ENCODE measurements at places on chromosomes 5 and 9.

DNA sequence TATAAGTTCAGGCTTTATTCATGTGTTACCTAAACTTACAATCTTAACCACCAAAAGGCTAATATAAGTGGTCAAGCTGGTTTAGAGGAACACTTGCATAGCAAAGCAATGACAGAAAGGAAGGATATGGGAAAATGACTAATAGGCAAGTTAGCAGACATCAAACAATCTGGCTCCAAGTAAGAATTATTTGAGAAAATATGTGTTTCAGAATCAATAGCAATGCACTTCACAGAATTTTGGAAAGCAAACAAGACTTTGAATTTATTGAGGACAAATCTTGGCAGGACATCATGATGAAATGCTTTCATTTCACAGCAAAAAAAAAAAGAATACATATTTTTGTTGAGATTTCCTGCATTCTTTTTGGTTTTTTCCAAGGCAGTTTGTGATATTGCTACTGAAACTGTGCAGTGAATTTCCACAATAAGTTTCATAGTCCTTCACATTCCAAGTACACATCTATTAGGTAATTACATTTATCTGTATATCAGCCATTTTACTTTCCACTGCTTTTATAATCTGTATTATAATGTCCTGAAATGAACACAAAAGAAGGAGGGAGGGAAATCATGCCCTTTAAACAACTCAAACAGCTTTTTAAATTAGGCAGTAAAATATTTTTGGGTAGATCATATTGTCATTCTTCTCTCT lies 417.9 kb downstream of the NR2F1-AS1 start:
- DNase-seq, result peak; percentile 89

GRCh38 chr5:124795829-124796228 lies 49.4 kb upstream of the ZNF608 start:
- DNase-seq, result no peak

DNA sequence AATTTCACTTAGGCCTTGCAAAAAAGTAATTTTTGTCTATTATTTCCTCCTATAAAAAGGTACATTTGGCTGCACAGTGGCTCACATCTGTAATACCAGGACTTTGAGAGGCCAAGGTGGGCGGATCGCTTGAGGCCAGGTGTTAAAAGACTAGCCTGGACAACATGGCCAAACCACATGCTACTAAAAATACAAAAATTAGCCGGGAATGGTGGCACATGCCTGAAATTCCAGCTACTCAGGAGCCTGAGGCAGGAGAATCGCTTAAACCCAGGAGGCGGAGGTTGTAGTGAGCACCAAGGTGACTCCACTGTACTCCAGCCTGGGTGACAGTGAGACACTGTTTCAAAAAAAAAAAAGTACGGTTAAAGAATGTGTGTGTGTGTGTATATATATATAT lies 15.7 kb downstream of the NUP155 start:
- DNase-seq, result no peak

GRCh38 chr5:129046151-129046550 lies 48.4 kb upstream of the ISOC1 start:
- no peak for DNase-seq

GRCh38 chr5:56142233-56142613 lies 90.9 kb downstream of the ANKRD55 start:
- DNase-seq, result no peak

DNA sequence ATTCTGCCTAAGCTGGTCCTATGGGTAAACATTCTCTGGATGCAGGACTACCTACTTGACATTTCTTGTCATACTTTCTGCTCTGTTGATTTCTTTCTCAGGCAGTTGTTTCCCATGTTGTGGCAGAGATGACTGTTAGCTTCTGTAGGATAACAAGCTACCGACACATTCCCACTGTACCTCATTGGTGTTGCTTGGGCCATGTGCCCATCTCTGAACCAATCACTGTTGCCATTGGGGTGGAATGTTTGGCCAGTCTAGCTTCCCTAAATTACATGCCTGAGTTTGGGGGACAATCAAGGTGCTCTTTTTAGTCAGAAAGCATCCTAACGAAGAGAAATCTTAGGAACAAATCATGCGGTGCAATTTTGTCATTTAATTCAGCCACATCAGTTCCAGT lies 212.0 kb downstream of the KDM4C start:
- DNase-seq, result no peak

DNA sequence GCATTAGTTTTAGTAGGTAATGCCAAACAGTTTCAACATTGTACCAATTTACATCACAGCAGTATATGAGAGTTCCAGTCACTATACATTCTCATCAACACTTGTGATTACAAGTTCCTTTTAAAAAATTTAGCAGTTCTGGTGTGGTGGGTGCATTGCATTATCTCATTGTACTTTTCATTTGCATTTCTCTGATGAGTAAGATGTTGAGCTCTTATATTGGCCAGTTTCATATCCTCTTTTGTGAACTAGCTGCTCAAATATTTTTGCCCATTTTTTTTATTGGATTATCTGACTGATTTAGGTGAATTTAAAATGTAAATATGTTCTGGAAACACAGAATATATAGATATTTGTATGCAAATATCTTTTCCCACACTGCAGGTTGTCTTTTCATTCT lies 160.9 kb upstream of the NR3C1 start:
- DNase-seq, result no peak

GRCh38 chr5:95417971-95418370 lies 26.8 kb downstream of the FAM81B start:
- DNase-seq, result peak; percentile 26

- DNase-seq, result no peak
Observed at GRCh38 chr5:112353678-112354077, 65.4 kb downstream of the EPB41L4A start.

- no peak for DNase-seq
Observed at GRCh38 chr9:117156771-117157535, 257.9 kb downstream of the ASTN2 start.

DNA sequence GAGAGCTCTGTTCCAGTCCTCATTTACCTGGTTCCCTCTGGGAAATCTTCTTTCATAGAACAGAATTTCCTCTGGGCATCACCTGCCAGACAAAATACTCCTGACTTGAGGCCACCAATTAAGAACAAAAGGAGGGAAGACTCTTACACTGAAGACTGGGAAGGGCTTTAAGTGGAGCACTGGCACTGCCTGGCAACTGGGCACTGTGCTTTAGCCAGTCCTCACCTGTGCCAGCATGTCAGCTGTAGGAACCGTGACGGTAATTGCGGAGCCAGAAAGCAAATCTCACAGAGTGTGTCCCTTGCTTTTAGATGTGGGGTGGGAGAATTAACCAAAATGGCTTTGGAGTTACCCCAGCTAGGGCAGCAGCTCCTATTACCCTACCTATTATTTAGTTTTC lies 40.6 kb downstream of the FAM219A start:
- DNase-seq, result no peak

DNA sequence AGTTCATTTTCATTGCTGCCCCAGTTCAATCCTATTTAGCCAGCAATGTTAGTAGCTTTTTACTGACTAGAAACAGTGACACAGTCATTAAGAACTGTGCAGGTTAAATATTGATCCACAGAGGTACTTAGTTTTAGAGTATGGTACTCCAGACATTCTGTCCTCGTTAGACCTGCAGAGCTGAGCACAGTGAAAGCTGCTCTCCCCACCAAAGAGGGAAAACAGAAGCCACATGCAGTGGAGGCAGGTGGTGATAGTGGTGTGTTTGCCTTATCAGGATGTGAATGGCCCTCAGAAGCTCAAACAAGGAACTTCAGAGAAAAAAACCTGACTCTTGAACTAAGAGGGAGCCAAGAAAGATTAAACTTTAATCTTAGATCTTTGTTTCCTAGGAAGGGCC lies 75.5 kb downstream of the UNC13B start:
- no peak for DNase-seq

DNA sequence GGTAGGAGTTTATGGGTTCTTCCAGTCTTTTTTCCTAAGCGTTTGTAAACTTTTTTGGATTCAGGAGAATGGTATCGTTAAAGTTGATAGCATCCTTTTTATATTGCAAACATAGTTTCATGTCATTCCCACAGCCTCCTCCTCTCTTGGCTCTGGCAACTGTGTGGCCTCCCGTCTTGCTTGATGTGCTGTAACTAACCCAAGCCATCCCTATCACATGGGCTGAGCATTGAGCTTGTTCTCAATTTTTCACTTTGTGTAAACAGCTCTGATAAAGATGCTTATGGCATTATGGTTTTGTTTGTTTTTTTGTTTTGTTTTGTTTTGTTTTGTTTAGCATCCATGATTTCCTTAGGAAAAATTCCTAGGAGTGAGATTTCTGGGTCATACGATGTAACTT lies 4.6 kb downstream of the STKLD1 start:
- no peak for DNase-seq

DNA sequence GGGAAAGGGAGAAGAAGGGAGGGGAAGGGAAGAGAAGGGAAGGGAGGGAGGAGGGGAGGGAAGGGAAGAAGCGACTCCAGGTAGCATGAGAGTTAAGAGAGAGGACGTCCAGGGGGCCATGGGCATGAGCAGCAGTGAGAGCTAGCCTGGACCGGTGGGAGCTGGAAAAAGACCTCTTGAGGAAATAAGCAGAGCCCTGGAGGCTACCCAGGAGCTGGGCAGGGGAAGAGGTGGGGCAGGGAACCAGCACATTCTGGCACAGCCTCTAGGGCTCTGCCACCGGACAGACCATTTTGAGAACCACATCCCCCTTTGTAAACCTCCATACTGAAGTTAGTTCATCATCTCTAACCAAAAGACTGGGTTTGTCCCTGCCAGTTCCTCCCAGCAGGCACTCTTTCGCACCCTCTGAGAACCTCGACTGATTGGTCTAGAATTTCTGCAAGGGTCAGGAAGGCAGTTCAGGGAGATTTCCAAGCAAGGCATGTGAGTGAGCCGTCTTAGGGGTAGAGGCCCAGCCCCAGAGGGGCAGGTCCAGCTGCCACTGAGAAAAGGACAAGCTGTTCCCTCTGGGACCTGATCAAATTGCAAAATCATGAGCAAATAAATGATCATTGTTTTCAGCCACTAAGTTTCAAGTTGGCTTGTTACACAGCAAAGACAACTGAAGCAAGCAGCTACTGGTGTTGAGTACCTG lies 11.6 kb downstream of the NAIF1 start:
- DNase-seq, result no peak

- no peak for DNase-seq
Observed at GRCh38 chr5:76787237-76787636, 31.6 kb upstream of the F2RL1 start.

GRCh38 chr5:168291964-168292785 lies 730 bp downstream of the WWC1 start:
- DNase-seq, result peak; percentile 45

DNA sequence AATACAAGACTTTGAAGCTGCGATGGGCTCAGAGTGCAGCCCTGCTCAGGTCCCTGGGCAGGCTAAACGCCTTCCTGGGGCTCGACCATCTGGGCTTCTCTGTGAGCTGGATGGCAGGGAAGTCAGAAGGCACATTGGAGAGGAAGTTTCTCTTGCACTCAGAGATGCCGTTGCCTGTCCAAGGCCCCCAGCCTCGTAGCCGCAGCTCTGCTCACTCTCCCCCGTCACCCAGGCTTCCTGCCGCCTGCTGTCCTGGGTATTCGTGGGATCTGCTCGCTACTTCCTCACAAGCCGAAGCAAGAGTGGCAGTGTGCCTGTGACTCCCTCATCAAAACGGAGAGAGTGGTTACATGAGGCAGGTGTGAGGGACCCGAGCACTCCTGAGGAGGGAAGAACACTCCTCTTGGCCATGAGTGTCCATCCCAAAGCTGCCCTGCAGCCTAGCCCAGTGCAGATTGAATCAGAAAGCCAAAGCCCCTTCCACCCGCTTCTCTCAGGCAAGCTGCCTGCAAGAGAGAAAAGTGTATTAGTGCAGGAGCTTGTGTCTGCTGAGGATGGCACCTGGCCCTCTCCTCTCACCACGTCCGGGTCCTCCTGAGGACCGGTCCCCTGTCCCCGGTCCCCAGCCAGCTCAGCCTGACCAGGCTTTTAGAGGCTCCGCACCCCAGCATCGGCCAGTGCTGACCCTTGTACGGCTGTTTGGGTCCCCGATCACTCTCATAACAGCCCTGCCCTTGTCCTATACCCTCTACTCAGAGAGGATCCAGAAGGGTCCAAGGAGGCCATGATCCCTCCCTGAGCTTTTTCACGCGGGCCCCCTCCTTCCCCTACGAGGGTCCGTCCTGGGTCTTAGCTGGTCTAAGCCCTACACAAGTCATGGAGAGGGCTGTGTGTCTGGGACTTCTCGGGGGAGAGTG lies 7.3 kb downstream of the FCN2 start:
- no peak for DNase-seq

GRCh38 chr5:16980983-16981382 lies 44.9 kb upstream of the MYO10 start:
- DNase-seq, result peak; percentile 32

Measured in EL (cell line).